GM12878 (cell line): ENCODE measurements at places on chromosomes 1 and 21. TPM values are rescaled to one million over a fixed set of nuclear protein-coding genes. Genes with fewer than 3 reads are reported as not detected.

DNA sequence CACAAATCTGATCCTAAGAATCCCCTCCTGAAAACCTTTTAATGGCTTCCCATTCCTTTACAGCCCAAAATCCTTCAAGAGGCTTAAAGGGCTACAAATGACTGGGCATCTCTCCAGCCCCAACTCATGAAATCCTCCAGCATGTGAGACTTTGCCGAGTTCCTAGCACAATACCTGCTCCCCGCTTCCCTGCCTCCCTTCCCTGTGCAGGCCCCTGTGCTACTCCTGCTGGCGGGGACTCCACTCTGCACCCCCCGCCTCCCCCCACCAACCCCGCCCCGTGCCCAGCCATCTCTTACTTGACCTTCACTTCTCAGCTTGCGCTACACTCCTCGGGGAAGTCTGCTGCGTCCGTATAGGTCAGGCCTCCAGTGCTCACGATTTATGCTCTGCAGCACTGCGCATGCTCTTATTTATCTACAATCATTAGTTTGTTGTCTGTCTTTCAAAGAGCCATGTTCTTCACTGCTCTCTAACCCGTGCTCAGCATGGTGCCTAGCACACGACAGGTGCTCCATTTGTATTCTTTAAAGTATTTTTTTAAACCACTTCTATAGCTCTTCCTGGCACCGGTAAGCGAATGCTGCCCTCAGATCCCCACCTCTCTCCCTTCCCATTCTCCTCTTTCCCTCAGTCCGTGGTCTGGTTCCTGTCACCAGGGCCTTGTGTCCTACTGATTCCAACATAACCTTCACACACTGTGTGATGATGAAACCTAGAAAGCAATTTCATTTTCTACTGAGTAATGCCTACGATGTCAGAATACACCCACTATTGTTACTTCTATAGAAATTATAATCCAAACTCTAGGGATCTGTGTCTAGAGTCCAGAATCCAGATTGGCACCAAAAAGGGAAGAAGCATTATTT lies 37.5 kb upstream of the PLA2G2C start:
- no peak for DNase-seq

DNA sequence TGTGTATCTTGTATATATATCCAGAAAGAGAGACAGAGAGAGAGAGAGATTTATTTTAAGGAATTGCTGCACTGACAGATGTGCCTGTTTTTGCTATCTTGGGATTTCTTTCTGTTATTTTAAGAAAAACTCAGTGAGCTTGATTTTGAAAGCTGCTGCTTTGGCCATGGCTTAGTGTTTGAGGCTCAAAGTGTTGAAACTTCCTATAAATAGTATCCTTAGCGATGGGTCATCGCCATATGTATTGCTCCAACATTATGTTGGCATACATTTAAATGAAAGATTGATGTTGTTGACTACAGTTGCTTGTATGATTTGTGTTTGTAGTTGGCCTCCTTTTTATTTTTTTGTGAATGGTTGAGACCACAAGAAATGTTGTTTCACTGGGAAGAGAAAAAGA lies 29.0 kb upstream of the NTPCR start:
- no peak for DNase-seq

DNA sequence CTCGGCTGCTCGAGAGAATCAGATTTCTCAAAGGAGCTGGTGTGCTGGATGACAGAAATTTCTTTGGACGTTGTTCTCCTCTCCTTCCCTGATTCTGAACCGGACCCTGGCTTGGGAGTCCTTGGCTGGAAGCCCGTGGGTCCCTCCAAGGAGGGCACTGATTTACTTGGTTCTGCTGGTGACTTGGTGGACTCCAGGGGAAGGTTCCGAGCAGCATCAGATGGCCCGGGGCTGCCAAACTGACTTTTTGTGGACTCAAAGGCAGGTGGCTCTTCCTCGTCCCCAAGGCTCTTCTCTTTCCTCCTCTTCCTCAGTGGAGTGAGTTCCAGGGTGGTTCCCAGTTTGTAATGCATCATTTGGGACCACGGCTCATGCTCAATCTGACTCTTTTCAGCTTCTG lies 97.9 kb upstream of the EDN2 start:
- DNase-seq = no peak

DNA sequence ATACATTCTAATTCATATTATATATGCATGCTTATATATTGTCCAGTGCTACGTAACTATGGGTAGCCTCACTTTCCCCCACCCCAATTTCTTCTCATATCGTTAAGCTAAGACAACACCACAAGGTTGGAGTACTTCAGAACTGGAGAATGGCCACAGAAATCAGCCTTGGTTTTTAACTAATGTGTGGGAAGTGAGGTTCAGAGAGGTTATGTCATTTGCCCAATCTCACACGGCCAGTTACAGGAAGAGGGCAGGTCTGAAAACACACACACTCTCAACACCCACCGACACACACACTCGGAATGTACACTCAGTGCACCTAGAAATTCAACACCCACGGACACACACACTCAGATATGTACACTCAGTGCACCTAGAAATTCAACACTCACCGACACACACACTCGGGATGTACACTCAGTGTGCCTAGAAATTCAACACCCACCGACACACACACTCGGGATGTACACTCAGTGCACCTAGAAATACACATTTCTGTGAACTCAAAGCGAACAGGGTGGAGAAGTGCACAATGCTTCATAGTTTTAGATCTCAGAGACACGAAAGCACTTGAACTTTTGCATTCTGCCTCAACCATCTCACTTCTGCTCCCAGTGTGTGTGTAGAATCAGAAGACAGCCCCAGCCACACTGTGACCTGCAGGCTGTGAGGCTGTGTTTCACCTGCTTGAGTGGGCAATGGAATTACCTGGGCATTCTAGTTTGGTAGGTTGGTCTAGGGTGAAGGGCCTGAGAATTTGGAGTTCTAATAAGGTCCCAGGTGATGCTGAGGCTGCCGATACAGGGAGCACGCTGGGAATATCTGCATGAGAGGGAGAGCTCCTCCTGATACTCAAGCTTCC lies 170.4 kb downstream of the CLIC6 start:
- no peak for DNase-seq

ICOSLG gene
- total RNA-seq = 15.1 and 16.4 TPM in 2 replicates
